Posterior vena cava (tissue), 2 donors: ENCODE measurements at places on chromosomes 3 and 15.

DNA sequence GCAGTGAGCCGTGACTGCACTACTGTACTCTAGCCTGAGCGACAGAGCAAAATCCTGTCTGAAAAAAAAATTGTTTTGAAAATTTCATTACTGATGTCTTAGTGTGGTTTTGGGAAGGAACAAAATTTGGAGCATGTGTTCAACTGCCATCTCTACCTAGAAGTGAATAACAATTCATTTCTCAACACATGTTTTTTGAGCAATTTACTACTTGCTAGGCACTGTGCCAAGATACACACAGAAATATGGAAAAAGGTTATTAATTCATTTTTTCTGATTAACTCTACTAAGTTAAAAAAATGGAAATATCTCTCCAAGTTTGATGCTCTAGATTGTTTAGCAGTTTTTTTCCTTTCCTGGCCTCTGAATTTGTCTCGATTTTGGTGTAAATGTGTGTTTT is 5.2 kb upstream of the TCF12 start:
- DNase-seq, result no peak

- DNase-seq, result no peak
These were observed 18.3 kb downstream of the CGGBP1 start for GRCh38 chr3:88040529-88040928.

DNA sequence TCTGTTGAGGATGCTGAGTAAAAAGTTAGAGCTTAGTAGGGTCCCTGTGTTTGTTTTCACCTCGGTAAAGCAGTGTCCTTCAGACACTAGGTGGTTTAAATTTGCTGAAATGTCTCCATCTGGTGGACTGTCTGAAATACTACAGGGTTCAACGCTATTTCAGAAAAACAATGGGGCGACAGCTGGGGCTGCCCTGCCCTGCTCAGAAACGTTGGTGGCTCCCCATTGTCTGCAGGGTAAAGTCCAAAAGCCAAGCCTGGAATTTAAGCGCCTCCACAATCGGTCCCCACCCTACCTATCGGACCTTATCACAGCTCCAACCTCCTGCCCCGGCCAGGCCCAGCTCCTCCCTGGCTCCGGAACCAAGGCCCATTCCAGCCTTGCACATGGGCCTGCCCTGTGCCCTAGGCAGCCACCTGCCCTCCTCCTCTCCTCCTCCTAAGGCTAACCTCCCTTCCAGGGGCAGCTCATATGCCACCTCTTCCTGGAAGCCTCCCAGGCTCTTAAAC is 4.3 kb upstream of the TSEN2 start:
- no peak for DNase-seq

GRCh38 chr15:75049392-75049791 is 26.0 kb downstream of the PPCDC start:
- peak; percentile 82 for DNase-seq
